Activated CD4-positive, alpha-beta T cell treated with anti-CD3 and anti-CD28 coated beads, Interleukin-2, Interleukin-4, amounts not matched to agents 100 ng/mL and 50 ng/mL, durations not matched to agents 16 hours and 8 hours (primary cell): ENCODE measurements at places on chromosomes 11 and 22.

DNA sequence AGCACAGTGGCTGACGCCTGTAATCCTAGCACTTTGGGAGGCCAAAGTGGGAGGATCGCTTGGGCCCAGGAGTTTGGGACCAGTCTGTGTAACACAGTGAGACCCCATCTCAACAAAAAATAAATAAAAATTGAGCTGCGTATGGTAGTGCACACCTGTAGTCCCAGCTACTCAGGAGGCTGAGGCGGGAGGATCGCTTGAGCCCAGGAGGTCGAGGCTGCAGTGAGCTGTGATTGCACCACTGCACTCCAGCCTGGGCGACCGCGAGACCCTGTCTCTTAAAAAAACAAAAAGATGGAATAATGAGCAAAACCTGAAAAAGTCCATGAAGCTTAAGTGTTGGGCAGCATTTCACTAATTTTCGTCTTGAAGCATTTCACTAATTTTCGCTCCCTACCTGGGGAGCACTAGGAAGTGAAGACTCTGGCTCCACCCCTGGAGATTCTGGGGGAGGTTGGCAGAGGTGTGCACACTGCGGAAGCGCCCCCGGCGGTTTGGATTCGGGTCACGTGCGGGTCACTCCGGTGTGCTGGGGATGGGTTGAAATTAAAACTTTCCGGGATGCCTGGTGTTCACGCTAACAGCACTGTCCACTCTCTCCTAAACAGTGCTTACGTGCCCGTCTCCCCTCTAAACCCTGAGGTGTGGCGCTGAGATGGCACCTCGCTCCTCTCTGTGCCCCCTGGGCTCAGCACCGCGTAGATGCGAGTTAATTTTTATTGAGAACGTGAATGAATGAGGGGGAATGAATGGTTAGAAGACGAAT is 906 bp upstream of the NAA40 start:
- DNase-seq: no peak

DNA sequence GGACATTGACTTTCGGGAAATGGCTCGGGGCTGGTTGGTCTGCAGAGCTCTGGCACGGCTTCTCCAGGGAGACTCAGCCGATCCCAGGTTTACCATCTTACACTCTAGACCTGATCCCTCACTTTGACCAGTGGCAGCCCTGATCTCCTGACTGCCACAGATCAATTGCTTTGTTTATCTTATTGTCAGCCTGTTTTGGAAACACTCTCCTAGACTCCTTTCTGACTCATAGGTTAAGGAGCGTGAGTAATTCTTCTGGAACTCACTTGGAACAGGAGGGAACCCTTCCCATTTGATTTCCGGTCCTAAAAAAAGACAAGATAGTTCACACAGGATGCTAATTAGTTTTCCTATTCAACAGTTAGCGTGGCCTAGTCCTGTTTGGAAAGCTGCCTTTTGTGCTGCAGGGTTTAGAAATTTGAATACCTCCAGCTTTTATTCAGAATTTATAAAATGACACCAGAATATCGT is 16.0 kb upstream of the BMAL1 start:
- DNase-seq: no peak

- DNase-seq: no peak
Measured at GRCh38 chr22:43391306-43391705, 20.5 kb upstream of the MPPED1 start.

GRCh38 chr11:22415476-22415875 is 77.3 kb downstream of the SLC17A6 start:
- no peak for DNase-seq
